ENCODE measurements at places on chromosomes 6 and 20.
A peak's percentile ranks its signal among the peaks of the same experiment; 100 is the strongest.

GRCh38 chr6:16106991-16107787 is 21.7 kb upstream of the MYLIP start:
- no peak for DNase-seq

DNA sequence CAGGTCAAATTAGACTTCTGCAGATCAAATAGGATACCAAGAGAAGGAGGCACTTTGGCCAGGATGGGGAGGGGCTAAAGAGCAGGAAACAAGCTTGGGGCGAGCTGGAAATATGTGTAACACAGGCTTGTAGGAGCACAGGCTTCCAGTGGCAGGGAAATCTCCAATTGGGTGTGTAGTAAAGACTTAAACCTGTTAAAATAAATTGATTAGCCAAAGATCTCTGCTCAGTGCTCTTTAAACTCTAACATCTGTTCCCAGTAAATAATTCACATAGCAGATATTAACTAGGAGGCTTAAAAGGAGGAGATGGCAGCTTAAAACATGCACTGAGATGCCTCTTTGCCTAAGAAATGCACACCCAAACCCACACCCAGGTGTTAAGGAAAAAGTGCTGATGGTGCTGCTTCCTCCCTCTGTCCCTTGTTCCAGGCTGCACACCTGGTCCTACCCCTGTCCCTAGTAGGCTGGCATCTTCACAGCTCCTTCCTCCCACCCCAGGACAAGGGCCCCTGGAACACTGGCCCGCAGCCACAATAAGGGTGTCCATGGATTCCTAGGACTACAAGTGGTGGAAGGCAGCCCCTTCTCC is 93.5 kb upstream of the MLN start:
- DNase-seq: no peak

DNA sequence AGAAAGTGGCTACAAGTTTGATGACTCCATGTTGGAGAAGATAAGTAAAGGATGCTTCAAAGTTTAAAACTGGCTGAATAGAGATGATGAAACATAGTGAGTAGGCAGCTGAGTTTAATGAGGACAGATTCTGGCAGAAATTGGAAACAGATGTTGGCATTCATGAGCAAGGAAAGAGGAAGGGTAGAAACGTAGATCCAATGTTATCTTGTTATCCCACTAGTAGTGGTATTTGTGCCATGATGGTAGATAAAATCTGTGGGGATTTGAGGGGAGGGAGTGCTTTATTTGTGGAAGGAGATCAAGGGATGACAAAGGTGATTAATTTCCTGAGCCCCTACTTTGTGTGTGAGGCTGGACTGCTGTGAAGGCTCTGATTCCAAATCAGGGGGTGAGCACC is 69.5 kb downstream of the MRAP2 start:
- no peak for DNase-seq

- peak; percentile 80 for DNase-seq
These were observed 20.0 kb upstream of the TRIM27 start for GRCh38 chr6:28943557-28944411.

DNA sequence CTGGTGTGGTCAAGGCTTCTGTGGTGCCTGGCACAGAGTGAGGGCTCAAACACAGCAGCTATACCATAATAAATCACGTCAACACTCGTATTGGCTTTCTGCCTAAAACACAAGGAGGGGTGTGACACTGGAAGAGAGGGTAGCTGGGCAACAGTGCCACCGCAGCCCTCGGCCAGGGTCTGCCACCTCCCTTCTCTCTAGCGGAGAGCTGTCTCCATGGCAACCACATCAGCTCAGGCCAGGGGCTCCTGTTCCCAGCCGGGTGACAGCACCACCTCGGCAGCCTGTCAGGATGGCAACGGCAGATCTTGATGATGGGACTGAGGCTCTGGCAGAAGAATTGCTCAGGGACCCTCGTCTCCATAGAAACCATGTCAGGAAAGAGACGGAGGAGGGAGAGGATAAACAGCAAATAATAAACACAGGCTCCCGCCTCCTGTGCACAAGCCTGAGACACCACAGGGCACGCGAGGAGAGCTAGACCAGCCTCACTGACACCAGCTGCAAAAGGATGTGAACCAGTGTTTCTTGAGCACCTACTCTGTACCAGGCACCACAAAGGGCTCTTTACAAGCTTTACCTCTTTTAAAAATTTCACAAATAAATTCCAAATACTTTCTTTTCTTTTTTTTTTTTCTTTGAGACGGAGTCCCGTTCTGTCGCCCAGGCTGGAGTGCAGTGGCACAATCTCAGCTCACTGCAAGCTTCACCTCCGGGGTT is 50.4 kb upstream of the TLDC2 start:
- DNase-seq: no peak

- DNase-seq: no peak
These were observed 167.9 kb upstream of the TAB2 start for GRCh38 chr6:149149653-149150052.

DNA sequence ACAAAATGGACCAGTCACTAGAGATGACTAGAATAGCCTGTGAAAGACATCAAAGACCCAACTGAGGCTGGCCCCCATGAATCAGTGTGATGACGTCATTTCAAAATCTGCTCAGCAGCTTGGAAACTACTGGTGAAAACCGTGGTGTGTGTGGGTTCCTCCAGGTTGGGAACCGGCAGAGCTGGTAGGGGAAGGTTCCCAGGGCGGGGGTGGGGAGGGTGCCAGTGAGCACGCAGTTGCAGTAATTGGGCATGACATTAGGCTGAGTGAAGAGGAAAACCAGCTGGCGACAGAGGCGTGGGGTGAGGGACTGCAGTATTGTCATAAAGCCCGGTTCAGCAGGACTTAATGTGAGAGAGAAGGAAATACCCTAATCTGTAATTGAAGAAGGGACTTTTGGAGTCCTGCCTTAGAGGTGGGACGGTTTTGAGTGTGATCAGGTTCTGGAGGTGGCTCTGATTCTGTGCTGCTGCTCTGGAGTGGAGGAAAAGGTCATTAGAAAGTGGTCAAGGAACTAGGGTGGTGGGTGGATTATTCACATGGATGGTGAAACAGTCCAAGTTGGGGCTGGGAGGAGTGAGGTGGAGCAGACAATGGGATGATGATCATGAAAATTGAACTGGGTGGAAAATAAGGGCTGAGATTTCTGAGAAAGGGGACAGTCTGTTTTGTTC is 52.0 kb upstream of the MTHFD1L start:
- peak; percentile 12 for DNase-seq

DNA sequence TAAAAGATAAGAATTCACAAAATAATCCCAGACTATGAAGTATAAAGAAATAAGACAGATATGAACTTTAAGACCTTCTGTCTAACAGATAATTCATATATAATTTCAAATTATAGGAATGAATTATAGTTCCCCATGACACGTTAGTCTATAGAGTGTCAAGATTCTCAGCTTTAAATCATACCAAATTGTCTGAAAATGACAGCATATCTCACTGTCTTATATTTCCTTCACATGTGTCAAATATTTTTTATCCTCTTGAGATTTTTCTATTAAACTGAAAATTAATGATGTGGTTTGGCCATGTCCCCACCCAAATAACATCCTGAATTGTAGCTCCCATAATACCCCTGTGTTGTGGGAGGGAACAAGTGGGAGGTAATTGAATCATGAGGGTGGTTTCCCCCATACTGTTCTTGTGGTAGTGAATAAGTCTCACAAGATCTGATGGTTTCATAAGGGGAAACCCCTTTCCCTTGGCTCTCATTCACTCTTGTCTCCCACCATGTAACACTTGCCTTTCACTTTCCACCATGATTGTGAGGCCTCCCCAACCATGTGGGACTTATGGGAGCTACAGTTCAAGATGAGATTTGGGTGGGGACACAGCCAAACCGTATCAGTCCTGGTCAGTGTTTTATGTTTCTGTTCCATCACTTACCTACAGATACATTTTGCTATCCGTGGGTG is 825.3 kb upstream of the GJE1 start:
- DNase-seq: no peak

GRCh38 chr20:63225082-63225454 is 9.1 kb upstream of the YTHDF1 start:
- no peak for DNase-seq

DNA sequence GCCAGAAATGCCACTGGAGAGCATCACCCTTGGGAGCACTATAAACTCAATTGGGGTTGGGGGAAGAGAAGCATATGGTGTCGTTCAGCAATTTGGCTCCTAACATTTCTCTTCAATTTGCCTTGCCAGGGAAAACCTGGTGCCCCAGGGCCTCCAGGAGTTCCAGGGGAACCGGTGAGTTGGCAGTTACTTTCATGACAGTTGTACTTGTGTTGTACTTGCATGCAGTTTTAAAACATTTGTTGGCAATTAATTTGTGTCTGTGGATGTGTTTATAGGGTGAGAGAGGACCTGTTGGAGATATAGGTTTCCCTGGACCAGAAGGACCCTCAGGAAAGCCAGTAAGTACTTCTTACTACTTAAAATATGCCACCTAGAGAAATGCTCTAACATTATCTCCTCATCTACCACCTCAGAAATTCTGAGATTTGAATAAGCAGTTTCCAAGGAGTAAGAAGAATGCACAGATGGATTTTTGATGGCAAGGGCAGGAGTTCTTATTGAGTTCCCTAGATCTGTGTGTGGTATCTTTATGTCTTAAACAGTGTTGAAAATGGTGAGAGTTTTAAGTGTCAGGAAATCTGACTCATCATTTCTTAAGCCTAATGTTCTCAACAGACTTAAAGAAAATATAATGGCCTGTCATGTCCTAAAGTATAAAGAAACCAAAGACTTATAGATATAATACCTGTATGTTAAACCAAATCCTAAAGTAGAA is 122.5 kb downstream of the COL9A1 start:
- DNase-seq: no peak

DNA sequence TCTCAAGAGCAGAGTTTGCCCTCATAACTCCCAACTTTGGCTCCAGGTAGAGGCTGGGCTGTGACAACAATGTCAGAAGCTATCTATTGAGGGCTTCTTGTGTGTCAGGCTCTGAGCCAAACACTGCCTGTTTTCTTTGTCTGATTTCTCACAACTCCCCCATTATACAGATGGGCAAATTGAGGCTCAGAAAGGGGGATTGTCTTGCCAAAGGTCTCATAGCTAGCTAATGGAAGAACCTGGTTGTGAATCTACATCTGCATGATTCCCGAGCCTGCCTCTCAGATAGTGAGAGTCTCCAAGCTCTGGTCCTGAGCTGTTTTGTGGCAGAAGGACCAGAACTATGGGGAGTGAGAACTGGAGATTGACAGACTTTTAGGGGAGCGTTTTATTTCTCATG is 1.4 kb downstream of the CD40 start:
- DNase-seq: no peak

GRCh38 chr6:44697327-44697726 is 309.8 kb downstream of the CDC5L start:
- no peak for DNase-seq

- DNase-seq: peak; percentile 90
These were observed 448 bp upstream of the DDAH2 start for GRCh38 chr6:31729515-31729978.

DNA sequence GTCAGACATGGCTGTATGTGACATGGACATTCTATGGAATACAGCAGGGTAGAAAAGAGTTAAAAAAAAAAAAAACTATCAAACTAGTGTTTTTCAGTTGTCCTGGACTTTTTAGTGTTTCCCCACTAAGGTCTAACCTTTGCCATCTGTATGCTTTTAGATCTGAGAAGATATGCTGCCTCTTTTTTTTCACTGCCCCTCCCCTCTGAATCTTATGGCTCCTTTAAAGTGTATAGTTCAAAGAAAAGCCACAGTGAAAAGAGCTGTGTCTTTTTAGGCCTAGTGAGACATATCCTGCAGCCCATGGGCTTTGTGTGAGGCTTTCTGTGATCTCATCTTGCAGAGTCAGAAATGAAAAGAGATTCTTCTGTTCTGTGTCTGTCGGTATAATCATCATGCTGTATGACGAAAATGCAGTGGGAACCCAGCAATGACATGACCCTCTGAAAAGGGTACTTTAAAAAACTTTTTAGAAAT is 29.3 kb downstream of the ADGRG6 start:
- peak; percentile 86 for DNase-seq

GRCh38 chr20:5722927-5723326 is 27.3 kb upstream of the SHLD1 start:
- DNase-seq: no peak

GRCh38 chr6:137815692-137816091 is 51.4 kb upstream of the TNFAIP3 start:
- no peak for DNase-seq

DNA sequence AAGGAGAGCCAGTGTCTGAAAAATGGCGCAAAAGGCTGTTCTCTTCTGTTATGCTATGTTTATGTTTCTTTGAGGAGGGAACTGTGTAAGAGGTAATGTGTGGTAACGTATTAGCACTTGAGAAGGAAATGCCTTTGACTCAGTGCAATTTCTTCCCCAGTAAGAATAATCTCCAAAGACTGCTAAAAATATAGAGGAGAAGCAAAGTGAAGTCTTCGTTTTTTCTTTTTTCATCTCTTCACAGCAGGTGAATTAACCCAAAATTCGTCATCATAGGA is 47.1 kb upstream of the IFNGR1 start:
- no peak for DNase-seq

- no peak for DNase-seq
These were observed 128.9 kb upstream of the ZNF184 start for GRCh38 chr6:27601668-27602254.

GRCh38 chr6:134502614-134503549 is 185.0 kb upstream of the SGK1 start:
- DNase-seq: no peak

DNA sequence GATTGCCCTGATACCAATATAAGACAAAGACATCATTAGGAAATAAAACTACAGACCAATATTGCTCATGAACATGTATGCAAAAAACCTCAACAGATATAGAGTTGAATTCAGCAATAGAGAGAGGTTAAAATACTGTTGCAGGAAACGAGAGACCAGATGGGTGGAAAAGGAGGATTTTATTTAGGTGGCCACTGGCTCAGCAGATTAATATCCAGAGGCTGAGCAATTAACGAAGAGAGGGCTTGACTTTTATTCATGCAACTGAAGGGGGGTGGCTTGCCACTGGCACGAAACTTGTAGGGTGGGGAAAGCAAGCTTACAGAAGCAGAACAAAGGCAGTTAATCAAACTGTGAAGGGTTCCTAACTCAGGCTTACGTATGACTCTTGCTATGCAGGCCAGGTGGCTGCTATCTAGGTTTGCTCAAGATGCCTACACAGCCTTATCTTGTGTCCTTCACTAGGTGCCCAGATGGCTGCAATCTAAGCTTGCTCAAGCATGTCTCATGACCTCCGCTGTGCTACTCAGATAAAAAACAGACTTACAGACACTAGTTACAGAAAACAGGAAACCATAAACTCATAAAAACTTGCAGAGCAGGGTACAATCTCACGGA is 126.4 kb downstream of the MMUT start:
- peak; percentile 75 for DNase-seq

Data from lung microvascular endothelial cell (primary cell).